Activated CD4-positive, alpha-beta T cell treated with anti-CD3 and anti-CD28 coated beads for 36 hours (primary cell): ENCODE measurements at places on chromosomes 7 and 10.
A peak's percentile ranks its signal among the peaks of the same experiment; 100 is the strongest.

GRCh38 chr7:6398943-6399342, 48.8 kb downstream of the DAGLB start:
- peak overlapping the region; percentile 55 for H3K27ac ChIP-seq
- DNase-seq = no peak
- H3K27me3 ChIP-seq = no peaks in the 10 kb centered on the region
- H3K4me3 ChIP-seq = no peak overlapping the region
- peaks cover 51% of the 10 kb centered on the region for H3K36me3 ChIP-seq

GRCh38 chr10:50600286-50600685, 23.5 kb downstream of the SGMS1 start:
- peaks cover 6% of the 10 kb centered on the region for H3K36me3 ChIP-seq
- H3K27ac ChIP-seq = no peak overlapping the region
- DNase-seq = no peak
- no peaks in the 10 kb centered on the region for H3K27me3 ChIP-seq
- no peak overlapping the region for H3K4me3 ChIP-seq

DNA sequence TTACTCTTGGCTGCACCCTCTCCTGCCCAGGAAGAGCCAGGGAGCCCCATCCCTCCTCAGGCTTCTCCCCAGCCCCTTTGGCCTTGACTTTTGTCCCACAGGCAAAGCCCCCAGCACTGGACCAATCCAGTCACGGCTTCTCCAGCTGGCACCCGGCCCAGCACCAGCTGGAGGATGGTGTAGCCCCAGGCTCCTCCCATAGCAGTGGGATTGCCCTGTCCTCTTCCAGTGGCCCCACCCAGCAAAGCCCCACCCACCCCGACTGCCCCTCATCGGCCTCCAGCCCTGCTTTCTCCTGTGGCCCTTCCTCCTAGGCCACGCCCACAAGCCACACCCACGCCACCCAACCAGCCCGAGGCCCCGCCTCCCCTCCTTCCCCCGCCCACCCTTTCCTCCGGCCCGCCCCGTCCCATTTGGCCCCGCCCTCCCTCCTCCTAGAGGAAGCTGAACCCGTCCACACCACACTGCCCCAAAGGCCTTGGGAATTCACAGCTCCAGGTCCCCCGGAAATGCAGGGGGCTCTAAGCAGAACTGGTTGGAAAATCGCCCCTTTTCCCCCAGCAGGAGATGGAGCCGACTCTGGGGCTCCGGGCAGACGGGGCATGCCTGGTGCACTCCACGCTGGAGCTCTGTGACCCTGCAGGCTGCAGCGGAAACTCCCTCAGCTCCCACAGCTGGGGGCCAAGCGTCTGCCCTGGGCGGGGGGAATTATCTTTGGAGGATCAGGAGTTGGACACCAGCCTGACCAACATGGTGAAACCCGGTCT, 25.2 kb downstream of the GET4 start:
- H3K4me1 ChIP-seq = no peaks in the 10 kb centered on the region
- no peak overlapping the region for H3K4me3 ChIP-seq
- H3K27ac ChIP-seq = no peak overlapping the region
- peak; percentile 81 for DNase-seq
- peaks cover 8% of the 10 kb centered on the region for H3K36me3 ChIP-seq

DNA sequence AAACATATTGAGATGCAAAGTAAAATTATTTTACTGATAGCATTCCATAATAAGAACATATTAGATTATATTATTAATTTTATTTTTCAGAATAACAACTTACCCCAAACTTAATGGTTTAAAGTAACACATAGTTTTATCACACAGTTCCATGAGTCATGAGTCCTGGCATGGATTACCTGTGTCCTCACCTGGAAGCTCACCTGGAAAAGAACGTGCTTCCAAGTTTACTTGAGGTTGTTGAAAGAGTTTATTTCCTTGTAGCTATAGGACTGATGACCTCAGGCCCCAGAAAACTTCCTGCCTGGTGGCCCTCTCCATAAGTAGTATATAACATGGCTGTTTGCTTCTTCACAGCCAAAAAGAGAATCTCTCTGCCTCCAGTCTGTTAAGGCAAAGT, 254.6 kb downstream of the TFEC start:
- DNase-seq = no peak
- no peaks in the 10 kb centered on the region for H3K4me1 ChIP-seq
- peaks cover 2% of the 10 kb centered on the region for H3K27me3 ChIP-seq
- H3K36me3 ChIP-seq = no peaks in the 10 kb centered on the region

DNA sequence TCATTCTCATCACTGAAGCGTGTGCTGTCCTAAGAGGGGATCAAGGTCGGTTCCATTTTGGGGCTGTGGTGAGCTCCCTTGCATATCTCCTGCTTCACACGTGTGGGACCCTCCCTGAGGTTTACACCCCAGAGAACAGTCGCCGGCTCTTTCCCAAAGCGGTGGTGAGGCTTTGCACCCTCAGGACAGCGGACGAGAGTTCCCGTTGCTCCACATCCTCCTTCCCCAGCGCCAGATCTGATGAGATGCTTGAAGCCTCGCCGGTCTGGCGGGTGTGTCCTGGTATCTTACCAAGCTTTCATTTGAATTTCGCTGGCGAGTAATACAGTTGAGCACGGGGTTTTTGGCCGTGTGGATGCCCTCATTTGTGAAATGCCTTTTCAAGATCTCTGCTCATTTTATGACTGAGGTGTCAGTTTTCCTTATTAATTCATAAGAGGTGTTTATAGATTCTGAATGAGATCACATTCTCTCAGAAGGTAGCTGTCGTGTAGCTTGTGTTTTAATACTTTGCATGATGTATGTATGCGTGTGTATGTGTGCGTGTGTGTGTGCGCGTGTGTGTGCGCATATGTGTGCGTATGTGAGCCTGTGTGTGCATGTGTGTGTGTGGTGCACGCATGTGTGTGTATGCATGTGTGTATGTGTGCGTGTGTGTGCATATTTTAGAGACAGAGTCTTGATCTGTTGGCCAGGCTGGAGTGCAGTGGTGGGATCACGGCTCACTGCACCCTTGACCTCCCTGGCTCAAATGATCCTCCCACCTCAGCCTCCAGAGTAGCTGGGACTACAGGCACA, 30.7 kb downstream of the ELFN1 start:
- H3K27me3 ChIP-seq = peaks cover 3% of the 10 kb centered on the region
- H3K27ac ChIP-seq = no peak overlapping the region
- DNase-seq = no peak
- no peaks in the 10 kb centered on the region for H3K4me1 ChIP-seq
- H3K4me3 ChIP-seq = no peak overlapping the region

- no peak overlapping the region for H3K4me3 ChIP-seq
- no peak overlapping the region for H3K27ac ChIP-seq
- H3K36me3 ChIP-seq = no peaks in the 10 kb centered on the region
- DNase-seq = no peak
Measured at GRCh38 chr7:132428247-132428919, 147.9 kb downstream of the PLXNA4 start.

DNA sequence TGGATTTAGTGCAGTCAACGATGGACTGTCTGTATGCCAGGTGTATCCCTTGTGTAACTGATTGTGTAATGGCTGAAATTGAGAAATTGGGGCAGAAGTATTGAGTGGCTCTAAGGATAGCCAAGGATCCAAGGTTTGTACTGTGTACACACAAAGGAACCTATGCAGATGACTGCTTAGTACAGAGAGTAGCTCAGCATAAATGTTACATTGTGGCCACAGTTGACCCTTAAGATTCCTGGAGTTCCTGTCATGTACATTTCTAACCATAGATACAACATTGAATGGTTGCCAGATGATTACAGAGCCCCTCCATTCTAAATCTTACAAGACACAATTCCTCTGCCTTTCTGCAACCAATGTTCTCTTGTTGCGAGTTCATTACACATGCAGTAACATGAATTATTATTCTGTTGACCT, 25.3 kb downstream of the CCDC126 start:
- no peak for DNase-seq
- no peak overlapping the region for H3K4me3 ChIP-seq
- no peaks in the 10 kb centered on the region for H3K4me1 ChIP-seq
- no peaks in the 10 kb centered on the region for H3K27me3 ChIP-seq
- H3K27ac ChIP-seq = no peak overlapping the region

- H3K4me3 ChIP-seq = no peak overlapping the region
- H3K27ac ChIP-seq = no peak overlapping the region
- peaks cover 4% of the 10 kb centered on the region for H3K36me3 ChIP-seq
- H3K4me1 ChIP-seq = no peaks in the 10 kb centered on the region
- H3K27me3 ChIP-seq = no peaks in the 10 kb centered on the region
- no peak for DNase-seq
Measured at GRCh38 chr10:93443481-93443880, 38.7 kb downstream of the MYOF start.

DNA sequence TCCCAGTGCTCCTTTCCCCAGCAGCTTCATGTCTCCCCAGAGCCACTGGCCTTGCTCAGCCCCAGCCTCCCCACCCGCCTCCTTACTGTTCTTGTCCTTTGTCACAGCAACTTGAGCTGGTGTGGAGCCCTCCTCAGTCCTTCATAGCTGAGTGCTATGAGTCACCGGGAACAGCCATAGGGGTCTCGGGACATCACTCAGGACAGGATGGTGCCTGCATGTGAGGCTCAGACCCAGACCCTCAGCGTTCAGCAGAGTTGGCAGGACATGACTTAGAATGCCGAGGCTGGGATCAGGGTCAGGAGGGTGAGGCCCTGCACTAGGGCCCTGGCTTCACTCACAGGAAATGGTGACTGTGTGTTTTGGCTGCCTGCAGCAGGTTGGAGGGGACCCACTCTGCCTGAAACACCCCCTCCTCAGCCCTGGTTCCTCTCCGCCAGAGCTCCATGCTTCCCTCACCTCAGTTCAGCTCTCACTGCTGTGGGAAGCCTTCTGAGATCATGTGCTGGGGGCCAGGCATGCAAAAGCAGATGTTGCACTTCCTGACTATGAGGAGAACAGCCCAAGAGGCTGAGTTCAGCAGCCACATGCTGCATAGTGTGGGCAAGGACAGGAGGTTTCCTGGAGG, 40.7 kb upstream of the GJD4 start:
- DNase-seq = no peak
- H3K4me3 ChIP-seq = no peak overlapping the region
- peaks cover 23% of the 10 kb centered on the region for H3K36me3 ChIP-seq
- no peaks in the 10 kb centered on the region for H3K27me3 ChIP-seq
- no peak overlapping the region for H3K27ac ChIP-seq

- DNase-seq = no peak
- peaks cover 33% of the 10 kb centered on the region for H3K36me3 ChIP-seq
- no peak overlapping the region for H3K4me3 ChIP-seq
- H3K27ac ChIP-seq = peak overlapping the region; percentile 37
Measured at GRCh38 chr7:55558962-55559920, 13.1 kb downstream of the VOPP1 start.

GRCh38 chr7:67267914-67268313, 271.3 kb downstream of the TYW1 start:
- no peak for DNase-seq
- H3K36me3 ChIP-seq = peaks cover 13% of the 10 kb centered on the region
- no peaks in the 10 kb centered on the region for H3K4me1 ChIP-seq
- H3K27me3 ChIP-seq = no peaks in the 10 kb centered on the region
- no peak overlapping the region for H3K27ac ChIP-seq

DNA sequence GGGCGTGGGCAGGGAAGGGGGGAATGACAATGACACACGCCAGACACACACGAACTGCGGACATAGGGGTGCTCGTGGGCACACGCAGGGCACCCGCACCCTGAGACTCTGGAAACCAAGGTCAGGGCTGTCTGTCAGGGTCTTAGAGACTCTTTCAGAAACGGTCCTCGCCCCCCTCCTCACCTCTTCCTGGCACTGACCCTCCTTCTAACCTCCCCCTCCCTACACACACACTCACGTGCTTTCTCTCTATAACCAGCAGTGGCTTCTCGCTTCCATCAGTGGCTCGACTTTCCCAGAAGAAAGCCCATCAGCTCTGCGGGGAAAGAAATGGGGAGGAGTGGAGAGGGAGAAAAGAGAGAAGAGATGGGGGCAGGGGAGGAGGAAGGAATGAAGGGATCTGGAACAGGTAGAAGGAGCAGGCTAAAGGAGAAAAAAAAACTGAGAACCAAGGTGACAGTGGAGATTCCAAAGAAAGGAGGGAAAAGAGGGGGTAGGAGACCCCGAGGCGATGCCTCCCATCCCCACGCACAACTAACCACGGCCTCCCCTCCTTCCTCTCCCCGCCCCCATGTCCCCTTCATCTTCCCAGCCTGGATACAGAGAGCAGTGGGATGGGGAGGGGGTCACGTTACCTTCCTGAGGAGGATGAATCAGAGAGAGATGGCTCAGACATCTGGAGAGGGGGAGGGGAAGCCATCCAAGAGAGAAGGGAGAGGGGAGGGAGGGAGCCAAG, 1.7 kb upstream of the VGF start:
- H3K36me3 ChIP-seq = peaks cover 2% of the 10 kb centered on the region
- no peak overlapping the region for H3K27ac ChIP-seq
- peak overlapping the region; percentile 33 for H3K4me3 ChIP-seq
- H3K27me3 ChIP-seq = peaks cover 67% of the 10 kb centered on the region
- H3K4me1 ChIP-seq = peaks cover 74% of the 10 kb centered on the region
- DNase-seq = no peak
